Left lobe of liver (tissue), 2 donors: ENCODE measurements at places on chromosomes 6 and 20. TPM values are rescaled to one million over a fixed set of nuclear protein-coding genes. Genes with fewer than 3 reads are reported as not detected.

PCK1 gene
- 1,004 TPM for total RNA-seq

HMGCLL1 gene
- total RNA-seq = 0.23 TPM

SIRPG gene
- total RNA-seq = not detected

DDX27 gene
- 8.4 TPM for total RNA-seq

STMND1 gene
- total RNA-seq = not detected

HLA-DQA2 gene
- not detected for total RNA-seq

GPX5 gene
- not detected for total RNA-seq

- DNase-seq = no peak
Observed at GRCh38 chr6:44452725-44453124, 65.2 kb downstream of the CDC5L start.

GRCh38 chr20:49346682-49347081 lies 68.8 kb upstream of the ZNFX1 start:
- no peak for DNase-seq

DNA sequence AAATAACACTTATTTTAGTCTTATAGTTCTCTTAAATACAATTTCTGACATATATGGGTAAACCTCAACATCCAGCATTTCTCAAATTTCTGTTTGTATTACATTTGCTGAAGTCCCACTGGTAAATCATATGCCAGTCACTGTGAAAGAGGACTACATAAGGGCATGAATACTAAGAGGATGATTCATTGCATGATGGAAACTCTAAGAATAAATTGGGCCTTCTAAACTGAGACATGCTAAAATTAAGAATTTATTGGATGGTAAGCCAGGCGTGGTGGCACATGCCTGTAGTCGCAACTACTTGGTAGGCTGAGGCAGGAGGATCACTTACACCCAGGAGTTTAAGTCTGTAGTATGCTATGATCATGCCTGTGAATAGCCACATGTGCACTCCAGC lies 12.1 kb downstream of the DEFB123 start:
- no peak for DNase-seq

DNA sequence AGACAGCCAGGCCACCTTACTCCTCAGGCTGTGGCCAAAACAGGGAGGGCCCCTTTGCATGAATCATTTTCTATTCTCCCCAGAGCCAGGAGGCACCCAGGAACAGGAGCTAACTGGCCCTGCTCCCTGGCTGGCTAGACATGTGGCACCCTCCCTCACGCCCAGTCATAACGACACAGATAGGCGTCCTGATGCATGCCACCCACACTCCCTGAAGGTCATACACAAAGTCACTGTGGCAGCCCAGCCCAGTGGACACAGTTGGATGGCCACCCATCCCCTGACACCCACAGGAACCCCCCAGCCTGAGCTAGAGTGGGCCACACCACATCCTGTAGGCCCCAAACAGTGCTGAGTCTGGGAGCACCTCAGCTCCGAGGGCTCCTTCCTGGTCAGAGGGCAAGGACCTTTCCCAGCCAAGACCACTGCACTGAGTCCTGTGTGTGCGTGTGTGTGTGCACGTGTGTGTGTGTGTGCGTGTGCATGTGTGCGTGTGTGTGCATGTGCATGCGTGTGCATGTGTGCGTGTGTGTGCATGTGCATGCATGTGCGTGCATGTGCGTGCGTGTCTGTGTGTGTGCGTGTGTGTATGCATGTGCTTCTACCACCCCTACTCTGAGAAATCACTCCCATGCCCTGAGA lies 21.6 kb downstream of the TFEB start:
- DNase-seq = no peak

DNA sequence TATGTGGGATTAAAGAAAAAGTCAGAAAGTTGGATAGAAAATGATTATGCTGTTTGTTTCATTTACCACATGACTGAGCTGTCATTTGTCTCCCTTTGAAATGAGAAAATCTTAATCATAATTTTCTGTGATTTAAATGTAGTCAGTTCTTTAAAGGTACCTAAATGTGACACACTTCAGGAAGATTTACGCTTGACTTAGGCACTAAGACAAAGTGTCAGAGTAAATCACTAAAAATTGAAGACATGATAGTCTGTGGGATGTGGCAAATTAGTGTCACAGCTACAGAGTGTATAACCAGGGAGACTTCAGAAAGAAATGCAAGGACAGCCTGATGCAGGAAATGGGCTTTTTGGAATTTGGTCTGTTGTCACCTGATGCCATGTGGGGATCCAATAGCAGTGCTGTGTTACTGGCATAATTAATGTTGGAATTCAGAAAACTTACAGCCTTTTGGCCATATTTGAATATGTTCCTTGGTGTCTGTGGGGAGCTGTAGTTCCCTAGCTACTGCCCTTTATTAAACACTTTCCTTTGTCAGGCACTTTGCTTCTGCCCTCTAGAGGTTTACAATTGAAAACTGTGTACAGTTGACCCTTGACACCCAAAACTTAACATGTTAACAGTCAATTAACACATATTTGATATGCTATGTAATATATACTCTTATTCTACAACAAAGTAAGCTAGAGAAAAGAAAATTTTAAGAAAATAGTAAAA lies 493.8 kb downstream of the UTRN start:
- no peak for DNase-seq

DNA sequence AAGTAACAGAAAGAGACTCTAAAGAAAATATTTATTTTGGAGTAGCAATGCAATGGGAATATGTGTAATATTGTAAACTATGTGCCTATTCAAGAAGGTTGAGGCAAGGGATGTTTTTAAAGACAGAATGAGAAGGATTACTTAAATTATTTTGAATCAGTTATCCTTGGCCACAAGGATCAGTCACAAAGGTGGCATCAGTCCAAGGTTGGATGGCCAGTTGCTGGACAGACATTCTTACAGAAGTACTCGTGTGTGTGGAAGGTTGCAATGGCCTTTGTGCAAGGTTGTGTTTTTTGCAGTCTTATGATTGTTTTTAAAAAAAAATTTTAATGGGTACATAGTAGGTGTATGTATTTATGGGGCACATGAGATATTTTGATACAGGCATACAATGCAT lies 2.0 kb downstream of the QRSL1 start:
- no peak for DNase-seq

DNA sequence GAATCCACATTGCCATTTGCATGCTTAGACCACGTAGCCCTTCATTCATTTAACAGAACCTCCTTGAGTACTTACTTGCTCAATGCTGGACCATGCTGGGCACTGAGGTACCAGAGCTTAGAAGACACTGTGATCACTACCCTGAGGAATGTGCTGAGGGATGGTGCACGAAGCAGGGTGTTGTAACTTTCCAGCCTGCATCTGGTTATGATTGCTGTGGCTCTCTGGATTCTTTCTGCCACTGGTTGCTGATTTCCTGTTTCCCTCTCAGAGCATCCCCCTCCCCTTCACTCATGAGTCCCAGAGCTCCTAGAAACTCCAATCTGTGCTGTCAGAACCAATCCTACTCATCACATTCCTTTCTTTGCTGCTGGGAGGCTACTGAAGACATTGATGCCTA lies 537.4 kb downstream of the PTPRT start:
- DNase-seq = no peak

GRCh38 chr6:36920546-36920945 lies 34.0 kb upstream of the PI16 start:
- no peak for DNase-seq

- no peak for DNase-seq
Observed at GRCh38 chr6:143009851-143010250, 50.8 kb upstream of the AIG1 start.

GRCh38 chr20:39291301-39291700 lies 329.2 kb downstream of the DHX35 start:
- DNase-seq = no peak

GRCh38 chr6:73200735-73201134 lies 24.6 kb downstream of the KHDC1L start:
- no peak for DNase-seq

DNA sequence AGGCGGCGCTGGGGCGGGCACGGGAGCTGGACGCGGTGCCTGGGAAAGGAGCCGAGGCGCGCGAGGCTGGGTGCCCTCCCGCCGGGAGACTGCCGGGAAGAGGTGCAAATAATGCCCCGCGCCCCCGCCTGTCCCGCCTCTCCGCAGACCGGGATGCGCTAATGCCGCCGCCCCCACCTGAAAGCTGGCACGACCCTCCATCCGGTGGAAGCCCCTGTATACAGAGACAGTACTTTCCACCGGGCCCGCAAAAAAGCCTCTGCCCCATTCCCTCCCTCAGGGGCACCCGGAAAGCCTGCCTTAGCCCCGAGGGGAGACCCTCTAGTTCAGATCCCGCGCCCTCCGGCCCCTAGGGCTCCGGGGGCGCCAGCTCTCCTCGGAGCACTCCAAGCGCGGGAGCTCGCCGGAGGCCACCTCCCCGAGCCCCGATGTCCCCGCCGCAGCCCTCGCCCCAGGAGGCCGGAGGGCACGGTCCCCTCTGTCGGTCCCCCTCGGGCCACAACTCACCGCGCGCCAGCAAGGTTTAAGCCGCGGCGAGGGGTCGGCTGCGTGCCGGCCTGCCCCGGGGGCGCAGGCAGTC lies 1.2 kb downstream of the GRM4 start:
- no peak for DNase-seq

DNA sequence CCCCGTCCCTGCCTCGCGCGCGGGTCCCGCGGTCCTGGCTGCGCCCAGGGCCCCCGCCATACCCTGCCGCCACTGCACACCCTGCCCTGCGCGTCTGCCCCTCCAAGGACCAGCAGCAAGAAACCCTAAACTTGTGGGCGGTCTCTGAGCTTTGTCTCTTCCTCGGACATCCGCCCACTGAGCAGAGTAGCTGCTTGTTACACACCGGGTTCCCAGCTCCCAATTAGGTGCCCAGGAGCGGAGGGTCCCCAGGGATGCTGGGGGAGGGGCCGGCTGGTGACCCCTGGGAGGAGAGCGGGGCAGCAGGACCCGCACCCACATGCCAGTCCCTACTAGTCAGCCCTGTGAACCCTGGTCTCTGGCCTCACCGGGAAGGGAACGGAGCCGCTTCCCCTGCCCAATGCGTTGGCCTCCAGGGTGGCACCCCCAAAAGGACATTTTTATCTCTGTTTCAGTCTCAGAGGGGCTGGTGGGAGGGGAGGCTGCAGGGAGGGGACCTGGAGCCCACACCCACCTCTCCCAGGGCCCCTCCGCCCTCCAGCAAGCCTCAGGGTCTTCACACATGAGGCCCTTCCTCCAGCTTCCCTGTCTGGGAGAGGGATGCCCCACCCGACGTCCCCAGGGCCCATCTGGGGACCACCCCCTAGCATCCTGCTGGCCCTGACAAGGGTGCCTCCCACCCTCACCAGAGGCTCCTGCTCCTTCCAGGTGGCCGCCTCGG lies 10.5 kb downstream of the STMN3 start:
- no peak for DNase-seq
